ENCODE measurements at places on chromosomes 11 and 22.

DNA sequence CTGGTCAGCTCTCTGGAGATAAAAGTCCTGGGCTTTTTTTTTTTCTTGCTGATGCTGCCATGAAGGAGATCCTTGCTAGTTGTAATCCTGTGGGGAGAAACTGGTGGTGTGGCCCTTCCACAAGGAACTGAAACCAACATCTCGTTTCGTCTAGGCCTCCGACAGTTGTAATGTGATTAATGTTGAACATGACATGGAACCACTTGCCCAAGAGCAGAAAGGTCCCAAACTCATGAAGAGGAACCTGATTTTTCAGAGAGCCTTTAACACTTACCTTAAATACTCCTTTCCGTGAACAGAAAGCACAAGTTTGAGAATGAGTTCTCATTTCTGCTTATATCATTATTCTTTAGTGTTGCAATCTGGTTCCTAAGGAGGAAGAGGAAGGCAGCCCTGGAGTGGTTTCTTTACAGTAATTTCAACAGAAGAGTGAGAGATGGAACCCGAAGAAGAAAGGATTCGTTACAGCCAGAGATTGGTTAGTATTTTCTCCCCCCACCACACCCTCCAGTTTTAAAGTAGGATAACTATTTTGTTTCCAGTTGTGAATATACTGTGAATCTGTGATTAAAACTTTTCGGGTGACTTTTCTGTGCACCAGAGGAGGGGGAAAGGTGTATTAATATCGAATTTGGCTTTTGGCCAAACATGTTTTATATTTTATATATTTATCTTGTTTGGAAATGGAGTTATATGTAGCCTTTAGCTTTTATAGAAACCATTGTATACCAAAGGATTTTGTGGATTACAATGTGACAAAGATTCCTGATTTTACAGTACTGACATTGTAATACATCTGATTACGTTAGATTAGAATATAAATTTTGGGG is 2.0 kb downstream of the KDM2A start:
- DNase-seq = no peak

DNA sequence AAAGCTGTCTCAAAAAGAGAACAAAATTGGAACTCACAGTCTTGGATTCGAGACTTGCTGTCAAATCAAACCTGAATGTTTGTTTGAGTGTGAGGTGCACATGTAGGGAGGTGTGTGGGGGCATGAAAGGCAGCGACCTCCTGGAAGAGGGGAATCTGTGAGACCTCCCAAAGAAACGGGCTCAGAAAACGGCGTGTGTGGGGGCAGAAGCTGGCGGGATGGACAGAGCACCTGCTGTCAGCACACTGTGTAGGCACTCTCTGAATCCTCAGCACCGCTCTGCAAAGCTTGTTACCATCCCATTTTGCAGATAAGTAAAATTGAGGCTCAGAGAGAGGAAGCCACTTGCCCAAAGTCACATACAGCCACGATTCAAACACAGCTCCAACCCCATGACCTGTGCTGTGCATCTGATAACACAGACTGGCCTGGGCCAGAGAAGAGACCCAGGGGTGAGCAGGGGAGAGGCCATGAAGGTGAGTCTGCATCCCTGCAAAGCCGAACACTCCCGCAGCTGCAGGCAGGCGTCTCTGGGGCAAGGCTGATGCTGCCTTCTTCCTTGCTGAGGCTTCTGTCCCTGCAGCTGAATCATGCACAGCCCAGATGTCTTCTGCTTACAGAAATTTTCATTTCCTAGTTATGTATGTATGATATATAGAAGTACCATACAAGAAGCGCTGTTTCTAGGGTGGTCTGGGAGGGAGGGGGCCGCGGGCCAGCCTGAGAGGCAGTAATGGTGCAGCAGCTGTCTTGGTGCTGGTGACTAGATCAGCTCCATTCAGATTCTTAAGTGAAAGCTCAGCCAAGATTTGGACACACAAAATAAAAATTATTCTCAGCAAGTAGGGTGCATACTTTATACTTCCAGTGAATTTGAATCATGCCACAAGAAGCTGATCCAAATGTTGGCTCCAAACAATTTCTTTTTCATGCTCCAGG is 67.3 kb upstream of the SHISAL1 start:
- DNase-seq = no peak

DNA sequence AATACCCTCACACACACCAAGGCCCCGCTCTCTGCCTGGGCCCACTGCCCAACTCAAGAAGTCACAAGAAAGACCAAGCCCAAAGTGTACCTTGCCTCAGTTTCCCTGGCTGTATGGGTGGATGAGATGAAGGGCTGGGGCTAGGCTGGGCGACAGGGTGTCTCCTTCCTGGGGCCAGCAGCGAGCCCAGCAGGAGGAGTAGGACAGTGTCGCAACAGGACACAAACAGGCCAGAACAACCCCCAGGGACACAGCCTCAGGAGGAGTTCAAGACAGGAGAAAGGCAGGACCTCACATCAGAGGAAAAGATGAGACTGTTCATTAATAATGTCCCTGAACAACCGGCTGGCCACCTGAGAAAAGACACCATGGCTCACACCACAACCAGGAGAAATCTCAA is 13.3 kb downstream of the CSNK1E start:
- DNase-seq = no peak

DNA sequence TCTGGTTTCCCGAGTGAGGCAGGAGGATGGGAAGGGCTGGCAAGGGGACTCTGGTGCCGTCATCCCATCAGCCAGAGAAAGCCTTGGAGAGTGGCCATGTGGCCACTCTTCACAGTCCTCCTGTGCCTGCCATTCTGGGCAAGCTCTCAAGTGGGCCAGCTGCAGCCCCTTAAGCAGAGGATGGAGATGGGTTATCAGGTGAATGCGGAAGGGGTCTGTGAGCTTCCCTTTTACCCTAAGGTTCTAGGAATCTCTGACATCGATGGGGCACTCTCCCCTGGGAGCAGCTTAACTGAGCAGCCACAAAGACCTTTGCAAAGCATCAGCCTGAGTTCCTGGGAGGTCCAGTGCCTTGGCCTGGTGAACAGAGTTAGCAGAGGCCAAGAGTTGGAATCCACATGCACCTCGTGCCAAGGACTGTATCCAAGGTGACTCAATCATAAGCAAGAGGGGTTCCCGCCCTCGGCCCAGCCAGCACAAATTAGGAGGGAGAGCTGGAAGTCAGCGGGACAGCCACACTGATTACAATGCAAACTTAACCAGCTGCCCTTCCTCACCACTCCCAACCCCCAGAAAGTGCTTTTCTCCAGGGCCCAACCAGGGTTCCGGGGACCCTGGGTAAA is 193.6 kb downstream of the BUD13 start:
- DNase-seq = no peak

- no peak for DNase-seq
Observed at GRCh38 chr22:33470456-33470855, 412.3 kb upstream of the SYN3 start.

DNA sequence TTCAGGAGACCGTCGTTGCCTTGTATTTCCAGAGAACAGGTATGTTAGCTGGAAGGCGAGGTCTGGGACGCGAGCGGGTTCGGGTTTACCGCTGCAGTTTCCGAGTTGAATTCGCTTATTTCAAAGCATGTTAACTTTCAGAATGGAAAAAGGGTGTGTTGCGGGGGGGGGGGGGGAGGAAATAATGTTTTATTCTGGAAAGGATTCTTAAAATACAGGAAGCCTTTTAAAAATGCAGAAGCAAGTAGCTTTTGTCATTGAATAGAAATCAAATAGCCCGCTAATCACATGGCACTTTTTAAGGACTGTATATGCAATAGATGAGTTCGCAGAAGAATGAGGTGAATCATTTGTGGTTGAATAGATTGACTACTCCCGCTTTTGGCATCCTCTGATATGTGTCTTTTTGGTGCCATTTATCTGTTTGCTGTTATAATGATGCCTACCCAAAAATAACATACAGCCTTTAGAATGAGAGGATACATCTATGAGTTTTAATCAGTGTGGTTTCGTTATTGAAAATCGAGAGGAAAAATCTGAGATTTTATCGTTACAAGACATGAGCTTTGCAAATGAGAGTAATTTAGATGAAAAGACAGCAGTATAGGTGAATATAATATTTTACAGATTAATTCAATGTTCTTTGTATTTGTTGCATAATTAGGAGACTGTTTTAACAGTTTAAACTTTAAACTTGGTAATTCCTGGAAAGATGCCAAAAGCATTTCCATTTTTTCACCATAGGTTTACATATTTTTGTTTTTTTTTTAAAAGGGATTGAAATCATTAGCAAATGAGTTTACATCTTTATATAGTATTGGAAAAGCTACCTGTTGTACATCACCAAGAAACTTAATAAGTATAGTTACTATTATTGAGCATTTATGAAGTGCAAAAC is 1.7 kb downstream of the PDE3B start:
- DNase-seq = no peak

GRCh38 chr22:49659924-49660315 is 167.8 kb downstream of the BRD1 start:
- DNase-seq = no peak

DNA sequence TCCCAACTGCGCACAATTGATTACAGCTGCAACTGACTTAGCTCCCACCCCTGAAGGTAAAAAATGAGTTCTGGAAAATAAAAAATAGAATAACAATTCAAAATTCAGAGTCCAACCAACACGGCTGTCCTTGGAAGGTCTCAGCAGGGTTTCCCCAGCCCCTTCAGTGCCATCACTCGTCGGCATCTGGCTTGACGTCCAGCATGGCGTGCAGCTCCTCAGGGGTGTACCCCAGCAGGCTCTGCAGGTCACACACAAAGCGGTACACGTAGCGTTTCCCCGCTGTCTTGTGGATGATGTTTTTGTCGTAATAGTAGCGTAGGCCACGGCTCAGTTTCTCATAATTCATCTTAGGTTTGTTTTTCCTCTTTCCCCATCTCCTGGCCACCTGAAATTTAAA is 125.2 kb downstream of the ETS1 start:
- DNase-seq = no peak

GRCh38 chr22:36277482-36278291 is 24.8 kb downstream of the APOL1 start:
- peak; percentile 45 for DNase-seq

GRCh38 chr11:79937676-79938334 is 497.0 kb upstream of the TENM4 start:
- no peak for DNase-seq

DNA sequence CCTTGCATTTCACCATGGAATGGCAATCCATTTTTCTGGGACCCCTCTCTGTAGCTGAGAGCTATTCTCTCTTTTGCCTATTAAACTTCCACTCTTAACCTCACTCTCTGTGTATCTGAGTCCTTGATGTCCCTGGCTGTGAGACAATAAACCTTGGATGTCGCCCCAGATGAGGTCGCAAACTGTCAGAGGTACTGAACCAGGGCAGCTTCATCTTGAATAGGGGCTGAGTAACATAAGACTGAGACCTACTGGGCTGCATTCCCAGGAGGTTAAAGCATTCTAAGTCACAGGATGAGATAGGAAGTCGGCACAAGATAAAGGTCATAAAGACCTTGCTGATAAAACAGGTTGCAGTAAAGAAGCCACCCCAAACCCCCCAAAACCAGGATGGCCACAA is 68.0 kb downstream of the RSF1 start:
- no peak for DNase-seq

GRCh38 chr11:100800202-100800601 is 113.1 kb downstream of the ARHGAP42 start:
- DNase-seq = no peak

DNA sequence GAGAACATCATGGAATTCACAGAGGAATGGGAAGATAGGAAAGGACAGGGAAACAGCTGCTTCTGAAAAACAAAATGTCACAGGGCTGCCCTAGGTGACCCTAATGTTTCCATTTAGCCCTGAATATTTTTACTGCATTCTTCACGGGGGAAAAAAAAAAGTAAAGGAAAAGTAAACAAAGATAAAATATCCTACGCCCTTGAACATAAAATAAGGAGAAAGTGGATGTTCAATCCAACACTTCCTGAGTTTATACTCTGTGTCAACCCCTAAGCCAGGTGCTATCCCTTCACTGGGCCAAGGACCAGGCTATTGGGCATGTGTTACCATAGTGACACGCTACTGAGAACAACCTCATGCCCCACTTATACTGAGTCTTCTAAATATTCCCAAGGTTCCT is 84.7 kb downstream of the FAM76B start:
- no peak for DNase-seq

DNA sequence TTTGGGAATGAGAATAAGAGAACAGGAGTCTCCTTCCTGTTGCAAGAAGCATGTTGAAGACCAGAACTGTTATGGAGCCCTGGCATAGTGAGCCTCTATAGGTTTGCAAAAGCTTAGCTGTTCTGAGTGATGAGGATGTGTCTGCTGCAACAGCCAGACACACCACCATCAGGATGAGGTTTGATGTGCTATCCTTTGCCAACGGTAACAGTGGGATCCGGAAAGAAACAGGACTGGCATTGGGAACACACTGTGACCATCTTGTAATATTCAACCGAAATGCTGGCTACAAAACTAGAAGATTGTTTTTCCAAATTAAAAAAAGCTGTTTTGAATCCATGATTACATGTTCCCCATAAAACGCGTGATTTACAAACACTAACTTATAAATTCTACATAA is 117.0 kb downstream of the ME3 start:
- no peak for DNase-seq

DNA sequence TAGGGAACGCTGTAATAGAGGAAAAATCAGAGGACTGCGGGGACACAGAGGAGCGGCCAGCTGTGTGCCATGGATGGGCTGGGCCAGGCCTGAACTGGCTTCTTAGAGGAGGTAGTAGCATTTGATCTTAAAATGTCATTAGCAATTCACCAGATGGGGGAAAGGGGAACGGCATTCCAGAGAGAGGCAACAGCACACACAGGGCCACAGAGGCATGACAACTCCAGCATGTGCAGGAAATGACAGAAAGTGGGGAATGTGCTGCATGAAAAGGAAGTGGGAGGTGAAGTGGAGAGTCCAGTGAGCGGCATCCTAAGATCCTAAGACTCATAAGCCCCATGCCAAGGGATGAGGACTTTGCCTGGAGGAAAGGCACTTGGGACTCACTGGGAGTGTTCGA is 69.0 kb downstream of the UBASH3B start:
- no peak for DNase-seq

DNA sequence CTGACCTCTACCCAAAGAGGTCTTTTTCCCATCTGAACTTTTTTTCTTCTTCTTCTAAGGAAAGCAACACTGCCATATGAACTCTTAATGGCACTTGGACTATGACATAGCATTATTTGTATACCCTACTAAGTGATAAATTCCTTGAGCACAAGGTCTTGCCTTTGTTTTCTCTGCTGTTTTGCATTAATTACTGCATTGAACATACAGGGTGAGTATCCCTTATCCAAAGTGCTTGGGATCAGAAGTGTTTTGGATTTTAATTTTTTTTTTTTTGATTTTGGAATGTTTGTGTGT is 48.8 kb downstream of the BID start:
- no peak for DNase-seq

GRCh38 chr11:12783765-12784164 is 109.5 kb downstream of the TEAD1 start:
- DNase-seq = no peak

GRCh38 chr11:85718991-85719807 is 33.2 kb upstream of the CCDC89 start:
- no peak for DNase-seq

DNA sequence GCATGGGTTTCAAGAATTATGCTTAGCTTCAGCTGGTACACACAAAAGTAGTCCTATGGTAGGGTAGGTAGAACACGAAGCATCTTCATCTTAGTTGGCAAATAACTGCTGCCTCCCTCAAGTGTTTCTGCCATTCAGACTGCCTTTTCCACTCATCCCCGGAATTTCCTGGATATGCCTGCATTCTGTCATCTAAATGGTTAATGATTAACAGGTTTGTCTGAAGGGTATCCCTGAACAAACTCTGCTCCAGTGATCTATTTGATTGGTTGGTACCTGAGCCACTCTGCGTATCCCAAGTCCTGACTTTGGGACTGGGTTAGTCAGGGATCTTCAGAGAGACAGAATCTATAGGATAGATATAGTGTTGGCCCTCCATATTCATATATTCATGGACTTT is 272.3 kb upstream of the RAG2 start:
- no peak for DNase-seq

- DNase-seq = no peak
Observed at GRCh38 chr11:39690856-39691255, 1768.6 kb downstream of the LRRC4C start.
